ENCODE measurements at places on chromosomes 13 and 19.

GRCh38 chr19:55643003-55643886, at the start of gene ZNF581:
ZNF581 (plus strand) TSS chr19:55643649; CDS start chr19:55644572, 923 bp downstream.
- peak; percentile 58 for DNase-seq

GRCh38 chr13:72638059-72638815, 89.2 kb downstream of the MZT1 start:
- DNase-seq, result no peak

DNA sequence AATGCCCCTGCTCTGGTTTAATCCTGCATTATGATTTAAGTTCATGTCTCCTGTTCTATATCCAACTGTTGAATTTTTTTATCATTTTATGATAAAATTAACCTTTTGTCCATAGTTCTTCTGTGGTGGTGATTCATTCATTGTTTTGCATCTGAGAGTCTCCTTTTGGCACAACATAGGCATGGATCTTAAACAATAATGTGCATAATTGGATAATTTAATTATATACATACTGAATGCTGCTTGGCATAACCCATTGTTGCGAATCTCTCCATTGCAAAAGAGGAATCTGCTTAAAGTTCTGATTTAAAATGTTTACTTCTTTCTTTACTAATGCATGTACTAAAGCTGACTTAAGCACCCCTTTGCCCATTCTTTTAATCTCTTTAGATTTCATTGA, 2788.4 kb downstream of the PCDH9 start:
- no peak for DNase-seq

DNA sequence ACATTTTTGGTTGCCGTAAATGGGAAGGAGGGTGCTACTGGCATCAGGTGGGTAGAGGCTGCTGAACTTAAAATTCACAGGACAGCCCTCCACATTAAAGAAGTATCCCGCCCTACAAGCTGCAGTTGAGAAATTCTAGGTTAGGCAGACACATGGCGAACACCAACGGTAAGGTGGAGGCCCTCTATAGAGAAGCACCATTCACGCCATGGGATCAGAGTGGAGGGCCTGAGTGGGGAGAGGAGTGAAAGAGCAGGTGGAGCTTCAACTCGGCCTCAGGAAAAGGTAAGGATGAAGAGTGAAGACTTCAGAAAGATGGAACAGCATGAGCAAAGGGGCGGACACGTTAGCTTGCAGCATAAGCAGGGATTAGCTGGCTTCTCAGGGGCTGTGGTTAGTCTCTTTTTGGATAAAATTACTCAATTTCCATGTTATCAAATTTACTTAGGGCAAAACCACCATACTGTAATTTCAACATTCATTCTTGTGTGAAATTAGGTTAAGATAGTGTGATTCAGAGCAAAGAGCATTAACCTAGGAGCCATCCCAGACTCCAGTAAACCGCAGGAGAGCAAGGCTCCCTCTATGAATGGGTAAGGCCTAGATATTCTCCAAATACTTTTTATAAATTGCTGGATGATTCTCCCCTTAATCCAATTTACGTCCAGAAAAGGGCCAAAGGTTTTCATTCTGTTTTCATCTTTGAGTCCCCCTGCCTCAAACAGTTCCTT, 1.2 kb downstream of the EEF1AKMT1 start:
- DNase-seq, result no peak

- no peak for DNase-seq
Measured at GRCh38 chr13:108983273-108983672, 353.9 kb downstream of the MYO16 start.

- DNase-seq, result no peak
Measured at GRCh38 chr19:1417681-1418495, 10.5 kb downstream of the DAZAP1 start.

Measured in stimulated activated CD8-positive, alpha-beta memory T cell treated with anti-CD3 and anti-CD28 coated beads, Interleukin-2, amount 100 ng/mL, for 1 hour (primary cell).